ENCODE measurements at places on chromosomes 2 and 18.

GRCh38 chr18:49970319-49970718 is 157.0 kb upstream of the ACAA2 start:
- DNase-seq = no peak

GRCh38 chr2:200040831-200041230 is 85.4 kb downstream of the MAIP1 start:
- DNase-seq = no peak

DNA sequence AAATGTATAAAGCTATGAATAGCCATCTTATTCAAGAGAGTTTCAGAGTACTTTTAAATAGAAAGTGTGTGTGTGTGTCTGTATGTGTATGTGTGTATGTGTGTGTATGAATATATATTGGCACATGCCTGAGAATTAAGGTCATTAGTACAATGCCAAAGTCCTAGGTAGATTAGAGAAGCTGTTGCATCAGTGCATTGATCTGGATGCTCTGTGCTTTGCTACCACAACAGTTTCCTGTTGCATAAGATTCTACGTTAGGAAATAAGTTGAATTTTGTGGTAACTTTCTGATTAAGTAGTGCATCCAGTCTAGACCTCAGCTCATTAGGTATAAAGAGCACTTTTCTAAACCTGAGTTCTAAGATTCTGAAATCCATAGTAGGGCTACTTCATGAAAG is 1102.8 kb upstream of the KLHL29 start:
- DNase-seq = no peak

DNA sequence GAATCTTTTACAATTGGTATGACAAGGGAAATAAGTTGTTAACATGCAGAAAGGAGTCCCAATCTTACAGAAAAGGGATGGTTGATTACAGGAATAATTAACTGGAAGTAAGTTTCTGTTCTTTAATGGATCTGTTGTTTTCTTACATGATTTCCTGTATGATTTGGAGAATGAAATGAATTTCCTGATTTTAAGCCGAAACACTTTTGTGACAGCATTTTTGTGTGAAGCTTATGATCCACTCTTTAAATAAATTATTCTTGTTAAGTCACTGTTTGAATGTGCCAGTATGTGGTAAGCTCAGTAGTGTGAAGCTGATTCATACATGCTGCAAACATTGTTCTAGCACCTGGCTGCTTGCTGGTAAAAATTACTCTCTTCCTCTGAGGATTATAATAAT is 516.2 kb downstream of the DCDC2C start:
- no peak for DNase-seq

GRCh38 chr2:235784788-235785187 is 290.9 kb downstream of the AGAP1 start:
- no peak for DNase-seq

- DNase-seq = no peak
These were observed 239.4 kb downstream of the DYSF start for GRCh38 chr2:71692621-71693277.

DNA sequence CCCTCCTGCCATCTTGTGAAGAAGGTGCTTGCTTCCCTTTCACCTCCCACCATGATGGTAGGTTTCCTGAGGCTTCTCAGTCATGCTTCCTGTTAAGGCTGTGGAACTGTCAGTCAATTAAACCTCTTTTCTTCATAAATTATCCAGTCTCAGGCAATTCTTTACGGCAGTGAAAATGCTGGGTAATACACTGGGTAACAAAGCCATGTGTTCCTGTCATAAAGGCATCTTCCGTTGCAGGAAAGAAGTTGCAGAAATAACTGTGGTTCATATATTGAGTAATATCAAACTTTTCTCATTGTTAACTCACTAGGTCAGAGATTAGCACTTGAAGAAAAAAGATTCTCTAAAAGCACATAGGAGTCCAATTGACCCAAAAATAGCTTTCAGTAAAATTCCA is 163.9 kb upstream of the HNMT start:
- DNase-seq = no peak

Data from GM13976 (cell line).